AG09309 (cell line): ENCODE measurements at places on chromosomes 1 and 21.

DNA sequence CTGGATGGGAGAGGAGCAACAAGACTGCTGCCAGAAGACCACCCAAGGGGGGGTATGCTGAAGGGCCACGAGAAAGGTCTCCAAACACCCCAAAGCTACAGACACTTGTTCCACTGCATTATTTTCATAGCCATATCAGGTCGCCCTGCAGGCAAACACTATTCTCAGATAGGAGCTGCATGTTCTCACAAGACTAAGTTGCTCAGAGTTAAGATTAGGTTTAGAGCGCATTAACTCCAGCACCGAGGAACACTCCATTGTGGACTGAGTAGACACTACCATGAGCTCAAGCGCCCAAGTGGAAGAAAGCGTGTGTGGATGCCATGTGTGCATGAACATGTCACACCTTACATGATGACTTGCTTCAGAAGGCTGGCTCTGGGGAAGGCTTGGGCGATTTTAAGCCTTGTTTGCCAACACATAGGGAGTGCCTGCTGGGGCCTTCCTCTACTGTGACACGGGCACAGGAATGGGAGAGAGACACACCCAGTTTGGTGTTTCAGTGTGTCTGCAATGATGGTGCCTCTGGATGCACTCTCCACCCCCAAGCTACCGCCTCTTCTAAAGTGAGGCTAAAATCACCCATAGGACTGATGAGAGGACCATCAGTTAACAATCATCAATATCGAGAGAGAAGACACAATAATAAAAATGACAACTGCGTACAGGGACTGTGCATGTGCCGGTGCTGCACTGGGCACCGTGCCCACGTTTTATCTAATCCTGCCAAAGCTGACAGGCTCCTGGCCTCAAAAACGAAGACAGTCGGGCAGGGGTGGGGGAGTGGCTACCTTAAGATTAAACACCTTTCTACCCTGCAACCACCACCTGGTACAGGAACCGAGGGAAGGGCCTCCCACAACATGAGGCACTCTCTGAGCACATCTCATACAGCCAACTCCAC, 34.9 kb downstream of the SSBP3 start:
- DNase-seq = no peak

- DNase-seq = no peak
Measured at GRCh38 chr1:241308011-241308410, 49.0 kb downstream of the RGS7 start.

DNA sequence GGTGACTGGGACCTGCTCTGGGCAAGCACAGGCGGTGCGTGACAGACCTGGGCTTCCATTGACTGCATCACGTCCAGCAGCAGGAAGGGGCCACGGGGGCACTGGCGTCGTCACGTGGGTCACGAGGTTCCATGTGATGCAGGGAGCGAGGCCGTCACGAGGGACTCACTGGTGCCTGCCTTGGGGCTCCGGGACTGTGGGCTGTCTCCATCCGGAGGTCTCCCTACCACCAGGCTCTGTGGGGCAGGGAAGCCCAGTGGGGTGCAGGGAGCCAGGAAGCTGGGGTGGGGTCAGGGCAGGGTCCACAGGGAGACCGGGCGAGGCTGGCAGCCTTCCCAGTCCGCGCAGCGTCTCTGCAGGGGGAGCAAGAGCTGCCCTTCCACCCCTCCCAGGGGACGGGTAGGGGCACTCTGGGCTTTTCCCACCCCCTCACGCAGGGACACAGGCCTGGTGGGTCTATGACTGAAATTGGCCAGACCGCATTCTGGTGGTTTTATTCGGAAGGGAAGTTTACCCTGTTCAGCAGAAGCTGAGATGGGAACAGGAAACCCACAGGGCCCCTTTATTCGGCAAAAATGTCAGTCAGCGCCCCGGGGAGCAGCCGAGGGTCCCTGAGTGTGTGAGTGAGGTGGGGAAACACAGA, 416 bp upstream of the TNFRSF14 start:
- no peak for DNase-seq

GRCh38 chr1:218436346-218436745, 91.2 kb downstream of the TGFB2 start:
- no peak for DNase-seq

DNA sequence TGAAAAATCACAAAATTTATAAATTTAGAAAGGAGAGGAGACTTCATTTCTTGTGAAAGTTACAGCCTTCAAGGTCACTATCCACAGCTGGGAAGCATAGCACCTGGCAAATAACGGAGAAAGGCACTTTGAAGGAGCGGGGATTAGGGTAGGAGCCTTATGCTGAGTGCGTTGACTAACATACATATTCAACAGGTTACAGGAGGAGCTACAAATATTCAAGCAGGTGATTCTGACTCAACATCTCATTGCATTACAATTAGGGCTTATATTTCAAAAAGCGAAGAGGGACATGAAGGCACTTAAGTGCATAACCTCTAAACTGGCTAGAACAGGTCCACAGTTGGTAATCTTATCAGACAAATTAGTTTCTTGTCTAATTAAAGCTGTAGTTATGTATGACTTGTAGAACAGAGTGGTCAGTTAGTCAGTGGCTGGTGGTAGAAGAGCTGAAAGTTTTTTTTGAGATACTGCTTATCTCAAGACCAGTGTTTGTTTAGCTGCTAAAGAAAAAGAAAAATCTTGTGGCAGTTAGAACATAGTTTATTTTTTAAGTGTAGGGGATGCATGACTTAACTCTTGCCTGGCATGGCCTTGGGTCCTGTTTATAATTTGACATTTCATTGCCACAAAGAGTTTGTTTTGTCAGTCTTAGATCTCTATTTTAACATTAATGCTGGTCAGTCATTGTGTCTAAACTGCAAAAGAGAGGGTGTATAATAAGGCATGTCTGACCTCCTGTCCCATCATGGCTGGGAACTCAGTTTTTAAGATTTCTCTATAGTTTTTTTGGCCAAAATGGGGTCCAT, 311.5 kb downstream of the DUSP10 start:
- no peak for DNase-seq

DNA sequence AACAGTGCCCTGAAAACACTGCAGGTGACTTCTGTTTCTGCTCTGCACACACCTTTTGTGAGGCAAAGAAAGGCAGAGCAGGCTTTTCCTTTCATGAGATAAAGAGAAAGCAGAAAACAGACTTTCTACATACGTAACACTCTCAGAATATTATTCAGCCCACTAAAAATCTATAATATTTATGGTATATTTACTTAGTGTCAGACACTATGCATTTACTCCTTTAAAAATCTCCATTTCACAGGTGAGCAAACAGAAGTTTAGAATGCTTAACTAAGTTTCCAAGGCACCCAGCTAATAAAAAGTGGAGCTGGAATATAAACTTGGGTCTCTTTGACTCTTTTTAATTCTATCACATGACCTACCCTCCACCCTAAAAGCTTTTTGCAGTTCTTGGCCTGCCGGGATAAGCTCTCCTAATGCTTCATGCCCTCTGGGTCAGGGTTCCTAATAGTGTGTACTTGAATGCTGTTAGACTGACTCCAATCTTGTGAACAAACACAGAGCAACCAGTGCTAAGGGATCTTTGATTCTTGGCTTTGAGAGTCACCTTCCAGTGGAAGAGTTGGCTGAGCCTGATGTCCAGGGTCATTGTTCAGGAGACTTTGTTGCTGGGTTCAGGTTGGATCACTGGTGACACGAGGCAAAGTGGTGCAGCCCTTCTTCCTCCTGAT, 27.2 kb downstream of the PROK1 start:
- DNase-seq = no peak

GRCh38 chr1:55010887-55011217, 12.1 kb downstream of the BSND start:
- no peak for DNase-seq

DNA sequence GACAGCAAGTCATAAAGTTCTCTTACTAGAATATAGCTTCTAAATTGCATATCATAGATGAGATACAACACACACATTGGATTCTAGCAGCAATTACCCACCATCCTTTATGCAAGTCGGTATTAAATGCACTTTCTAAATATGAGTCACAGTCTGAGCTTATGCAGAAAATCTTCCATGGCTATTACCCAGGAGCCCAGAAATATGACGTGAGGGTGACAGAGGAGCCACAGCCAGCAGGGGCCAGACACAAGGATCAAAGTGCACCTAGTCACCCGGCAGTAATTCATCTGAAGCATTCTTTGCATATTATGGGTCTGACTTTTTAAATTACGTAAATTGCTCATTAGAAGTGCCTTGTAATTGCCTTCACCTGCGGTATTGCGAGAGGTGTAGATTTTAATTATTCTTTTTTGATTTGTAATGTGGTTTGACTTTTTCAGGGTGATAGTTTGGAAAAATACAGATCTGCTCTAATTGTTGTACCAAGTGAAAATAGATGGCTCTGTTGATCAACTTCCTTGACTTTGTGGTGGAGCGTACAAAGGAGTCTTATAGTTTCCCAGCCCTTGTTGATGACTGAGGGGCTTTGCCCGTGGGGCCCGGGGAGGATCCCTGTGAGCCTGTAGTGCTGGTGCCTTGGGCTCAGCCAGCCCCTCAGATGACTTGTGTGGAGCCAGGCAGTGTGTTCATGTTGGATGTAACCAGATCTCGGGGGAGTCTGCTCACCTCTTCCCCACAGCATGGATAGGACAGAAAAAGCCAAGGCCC, 470.0 kb upstream of the VAMP3 start:
- no peak for DNase-seq

GRCh38 chr1:3058263-3059030, 10.6 kb upstream of the PRDM16 start:
- no peak for DNase-seq

GRCh38 chr1:5709461-5709975, 282.7 kb downstream of the NPHP4 start:
- no peak for DNase-seq

- no peak for DNase-seq
Measured at GRCh38 chr1:208500375-208500774, 256.2 kb upstream of the PLXNA2 start.

DNA sequence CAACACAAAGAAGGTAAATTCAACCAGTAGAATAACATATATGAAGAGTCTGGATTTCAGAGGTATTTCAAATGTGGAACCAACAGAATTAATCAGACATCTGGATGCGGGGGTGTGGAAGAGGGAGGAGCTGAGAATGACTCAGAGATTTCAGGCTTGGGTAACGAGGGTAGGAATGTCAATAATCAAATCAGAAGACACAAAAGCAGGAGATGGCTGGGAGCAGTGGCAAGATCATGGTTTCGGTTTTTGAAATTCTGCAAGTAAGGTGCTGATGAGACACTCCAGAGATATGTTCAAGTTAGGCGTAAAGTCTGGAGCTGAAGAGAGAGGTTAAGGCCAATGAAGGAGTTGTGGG, 64.0 kb downstream of the PLPPR5 start:
- peak; percentile 28 for DNase-seq

DNA sequence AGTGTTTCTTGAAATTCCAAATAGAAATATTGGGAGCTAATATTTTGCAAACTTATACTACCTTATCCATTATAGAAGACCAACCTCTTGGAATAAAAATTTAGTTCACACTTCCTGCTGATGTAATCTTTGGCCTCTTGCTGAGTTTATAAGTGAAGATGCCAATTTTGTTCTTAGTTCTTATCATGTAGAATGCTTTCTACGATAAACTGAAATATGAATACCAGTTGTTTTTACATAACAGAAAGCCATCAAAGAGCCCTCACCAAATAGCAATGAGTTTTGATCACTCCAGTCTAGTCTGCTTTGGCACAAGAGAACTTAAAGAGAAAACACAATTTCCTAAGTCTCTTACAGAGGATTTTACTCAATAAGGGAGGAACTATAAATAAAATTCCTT, 89.5 kb downstream of the DENND1B start:
- DNase-seq = peak; percentile 21

GRCh38 chr1:226784081-226785049, 45.3 kb upstream of the ITPKB start:
- DNase-seq = no peak

- no peak for DNase-seq
Measured at GRCh38 chr1:165524639-165525285, 19.0 kb upstream of the LRRC52 start.

GRCh38 chr1:43832255-43832654, 101.3 kb upstream of the ARTN start:
- DNase-seq = no peak

DNA sequence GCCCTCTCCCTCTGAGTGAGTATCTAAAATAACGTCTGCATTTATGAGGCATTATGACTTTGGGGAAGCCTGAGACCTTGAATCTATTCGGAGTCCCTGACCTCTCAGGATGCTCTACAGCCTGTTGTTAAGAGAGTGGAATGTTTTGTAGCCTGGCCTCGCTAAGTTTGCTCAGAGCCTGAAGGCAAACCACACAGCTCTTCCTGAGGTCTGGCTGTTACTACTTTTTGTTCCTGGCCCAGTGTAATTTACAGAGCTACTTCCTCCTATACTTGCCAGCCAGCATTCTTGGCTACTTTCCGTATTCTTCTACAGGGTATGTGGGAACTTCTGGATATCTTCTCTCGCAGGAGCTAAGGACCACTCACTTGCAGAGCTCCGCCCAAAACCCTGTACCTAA, 3.6 kb upstream of the ZMYM4 start:
- DNase-seq = no peak

- DNase-seq = no peak
Measured at GRCh38 chr1:9416506-9416905, 122.8 kb upstream of the SLC25A33 start.

DNA sequence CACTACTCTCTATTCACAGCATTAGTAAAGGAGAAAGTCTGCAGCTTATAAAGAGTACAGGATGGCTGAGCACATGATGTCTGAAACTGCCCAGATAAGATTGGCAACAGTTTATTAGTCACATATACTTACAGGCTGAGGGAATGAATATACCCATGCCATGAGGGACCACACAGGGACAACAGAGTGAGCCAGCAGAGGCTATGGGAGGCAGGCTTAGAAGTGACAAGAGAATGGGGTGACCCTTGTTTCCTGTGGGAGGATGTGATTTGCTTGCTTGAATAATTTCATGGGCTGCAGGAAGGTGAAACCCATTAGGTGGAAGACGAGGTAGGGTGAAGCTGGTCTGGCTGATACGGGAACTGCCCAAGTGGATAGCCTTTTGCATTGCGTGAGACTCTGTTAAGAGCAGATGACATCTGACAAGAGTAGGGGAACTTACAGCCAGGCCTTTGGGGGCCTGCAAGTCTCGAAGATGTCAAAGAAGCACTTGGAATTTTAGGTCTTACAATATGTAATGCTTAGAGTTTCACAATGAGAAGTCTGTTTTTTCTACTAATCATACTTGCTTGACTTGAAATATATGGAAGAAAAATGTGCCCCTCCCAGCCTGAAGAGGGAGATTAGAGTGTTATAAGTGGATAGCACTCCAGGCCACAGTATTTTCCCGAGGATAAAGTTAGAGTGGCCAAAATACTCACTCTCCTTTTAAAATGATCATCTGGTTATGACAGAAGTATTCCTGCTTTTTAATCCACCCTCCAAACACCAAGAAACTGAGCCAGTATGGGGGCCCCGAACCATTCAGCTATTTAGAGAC, 34.6 kb upstream of the TNFSF4 start:
- DNase-seq = no peak

GRCh38 chr1:64896551-64896950, 69.8 kb downstream of the JAK1 start:
- DNase-seq = no peak
